ENCODE measurements at places on chromosomes 5 and 9.

GRCh38 chr9:73176450-73176875 lies 24.8 kb downstream of the ANXA1 start:
- no peak for ATAC-seq

DNA sequence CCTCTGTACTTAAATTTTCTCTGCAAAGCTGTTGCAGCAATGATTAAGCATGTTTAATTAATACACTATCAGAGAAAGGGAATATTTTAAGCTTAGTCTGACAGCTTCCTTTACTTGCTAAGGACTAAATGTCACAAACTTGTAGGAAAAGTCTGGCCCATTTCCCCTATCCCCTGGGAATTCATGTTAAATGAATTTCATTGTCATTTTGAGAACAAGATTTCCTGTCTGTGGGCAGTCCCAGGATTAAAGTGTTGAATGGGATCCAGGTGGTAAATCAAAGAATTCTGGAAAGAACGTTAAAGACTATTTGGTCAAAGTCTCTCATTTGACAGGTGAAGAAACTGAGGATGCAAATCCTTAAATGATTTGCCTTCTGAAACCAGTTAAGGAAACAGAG lies 214.8 kb downstream of the MPDZ start:
- ATAC-seq, result no peak

GRCh38 chr9:129726322-129727160 lies 26.3 kb downstream of the PTGES start:
- peak; percentile 91 for ATAC-seq

DNA sequence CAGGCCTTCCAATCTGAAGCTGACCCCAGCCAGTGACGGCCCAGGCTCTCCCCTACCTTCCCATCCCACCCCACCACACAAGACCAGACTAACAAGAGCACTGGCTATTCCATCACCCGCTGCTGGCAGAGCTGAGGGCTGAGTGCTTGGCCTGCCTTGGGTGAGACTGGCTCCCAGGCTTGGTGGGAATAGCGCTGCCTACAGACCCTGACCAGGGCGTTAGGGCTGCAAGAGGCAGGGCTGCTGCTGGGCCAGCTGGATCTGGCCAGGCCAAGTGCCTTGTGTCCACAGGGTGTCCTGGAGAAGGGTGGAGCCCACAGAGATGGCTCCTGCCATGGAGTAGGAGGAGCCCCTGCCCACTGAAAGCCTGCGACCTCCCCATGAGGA lies 31.6 kb upstream of the ANGPTL2 start:
- peak; percentile 29 for ATAC-seq

All from gastroesophageal sphincter (tissue), 4 donors.